ENCODE measurements at places on chromosomes 11 and 22.

GRCh38 chr11:61587541-61587941 lies 6.7 kb upstream of the SYT7 start:
- no peak for DNase-seq

DNA sequence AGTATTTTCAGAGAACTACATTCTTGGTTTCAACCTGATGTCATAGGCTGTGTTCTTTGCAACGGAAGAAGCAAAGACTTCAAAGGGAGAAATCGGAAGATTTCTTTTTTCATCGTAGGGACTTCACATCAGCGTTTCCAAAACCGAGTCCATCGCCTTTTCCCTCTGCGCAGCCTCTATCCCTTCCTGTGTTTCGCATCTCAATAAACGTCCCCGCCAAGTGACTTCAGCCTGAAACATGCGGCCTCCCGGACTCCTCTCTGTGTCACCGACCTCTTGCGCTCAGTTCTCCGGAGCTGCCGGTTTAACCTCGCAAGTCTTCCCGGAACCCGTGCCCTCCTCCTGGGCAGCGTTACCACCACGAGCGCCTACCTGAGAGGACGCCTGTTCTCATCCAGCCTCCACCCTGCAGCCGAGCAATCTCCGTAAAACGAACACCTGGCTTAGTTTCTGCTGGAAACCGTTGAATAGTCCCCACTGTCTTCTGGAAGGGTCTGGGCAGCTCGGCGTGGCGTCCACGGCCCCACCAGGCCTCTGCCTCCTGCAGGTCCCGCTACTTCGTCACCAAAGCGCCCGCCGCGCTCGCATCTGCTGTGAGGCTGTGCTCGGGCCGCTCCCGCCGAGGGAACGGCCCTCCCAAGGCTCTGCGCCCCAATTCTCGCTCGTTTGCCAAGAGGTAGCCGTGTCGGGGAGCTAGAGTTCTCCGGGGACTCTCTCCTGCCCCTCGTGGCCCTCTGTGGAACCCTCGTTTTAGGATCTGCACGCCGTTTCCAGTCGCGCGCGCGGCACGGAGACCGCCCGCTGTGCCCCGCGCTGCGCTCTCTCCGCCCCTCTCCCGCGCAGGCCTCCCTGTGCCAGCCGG lies at the start of gene GLB1L3:
Gene GLB1L3, plus strand, starts transcription at position 846 of the 862 bp plus-strand sequence. CDS start 362 bp downstream, outside the sequence.
- DNase-seq = peak; percentile 60

DNA sequence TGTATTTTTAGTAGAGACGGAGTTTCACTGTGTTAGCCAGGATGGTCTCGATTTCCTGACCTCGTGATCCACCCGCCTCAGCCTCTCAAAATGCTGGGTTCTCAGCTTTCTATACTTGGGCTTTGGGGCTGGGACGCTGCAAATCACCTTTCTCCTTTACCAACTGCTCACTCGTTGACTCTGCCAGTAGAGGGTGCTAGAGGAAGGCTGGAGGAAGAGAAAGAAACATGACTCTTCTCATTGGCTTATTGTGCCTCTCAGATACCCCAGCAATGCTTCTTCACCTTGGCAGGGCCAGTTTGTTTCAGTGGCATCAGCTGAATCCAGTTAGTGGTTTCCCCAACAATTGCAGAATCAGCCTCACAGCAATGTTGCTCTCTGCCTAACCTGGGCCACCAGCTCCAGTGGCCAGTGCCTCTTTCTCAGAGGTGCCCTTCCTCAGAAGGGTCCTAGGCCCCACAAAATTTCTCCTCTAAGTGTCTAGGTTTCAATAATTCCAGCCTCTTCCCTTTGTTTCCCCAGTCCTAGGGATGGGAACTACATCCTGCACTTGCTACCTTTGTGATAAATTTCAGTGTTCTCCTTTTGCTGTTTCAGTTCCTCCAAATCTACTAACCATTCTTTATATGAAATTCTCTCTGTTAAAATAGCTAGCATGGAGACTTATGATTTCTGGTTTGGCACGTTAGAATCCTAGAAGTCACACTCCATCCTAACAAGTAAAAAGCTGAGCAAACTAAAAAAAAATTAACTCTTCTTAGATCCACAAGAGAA lies 71.5 kb upstream of the VSTM5 start:
- no peak for DNase-seq

- no peak for DNase-seq
Measured at GRCh38 chr22:46064966-46065666, 85.2 kb upstream of the PPARA start.

GRCh38 chr11:104151404-104152204 lies 12.3 kb downstream of the PDGFD start:
- DNase-seq = no peak

- DNase-seq = no peak
Measured at GRCh38 chr11:114228435-114229411, 67.5 kb upstream of the NNMT start.

- DNase-seq = no peak
Measured at GRCh38 chr11:61946894-61947293, 3.3 kb upstream of the BEST1 start.

DNA sequence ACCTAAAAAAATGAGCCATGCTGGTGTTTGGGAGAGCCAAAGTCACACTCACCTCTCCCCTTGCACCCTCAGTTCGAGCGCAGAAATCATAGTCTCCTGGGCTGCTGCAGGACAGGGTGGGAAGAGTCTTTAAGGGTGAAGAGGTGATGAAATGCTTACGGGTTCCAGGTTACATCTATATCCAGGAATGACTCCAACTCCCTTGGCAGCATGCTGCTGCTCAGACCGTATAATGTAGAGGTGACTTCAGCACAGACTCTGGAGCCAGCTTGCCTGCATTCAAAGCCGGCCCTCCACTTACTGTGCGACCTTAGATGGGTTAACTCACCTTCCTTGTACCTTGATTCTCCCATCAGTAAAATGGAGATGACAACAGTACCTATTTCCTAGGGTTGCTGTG lies 17.3 kb upstream of the PKNOX2 start:
- no peak for DNase-seq

- no peak for DNase-seq
Measured at GRCh38 chr11:103994094-103994493, 42.3 kb upstream of the DDI1 start.

DNA sequence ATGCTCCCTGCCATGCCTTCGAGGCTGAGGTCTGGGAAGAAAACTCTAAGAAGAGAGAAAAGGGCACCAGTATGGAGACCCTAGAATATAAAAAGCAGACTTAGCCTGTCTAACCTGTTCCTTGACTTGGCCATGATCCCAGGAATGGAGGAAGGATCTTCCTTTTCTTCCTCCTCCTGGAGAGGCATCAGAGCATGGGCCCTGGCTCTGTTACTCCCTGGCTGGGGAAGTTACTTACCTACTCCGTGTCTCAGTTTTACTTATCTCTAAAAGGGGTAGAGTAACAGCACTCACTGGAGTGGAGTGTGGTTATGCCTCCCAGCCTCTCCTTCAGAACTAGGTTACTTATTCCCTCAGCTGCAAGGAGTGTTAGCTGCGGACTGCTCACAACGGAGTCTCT lies 55.2 kb upstream of the PHF21A start:
- no peak for DNase-seq

DNA sequence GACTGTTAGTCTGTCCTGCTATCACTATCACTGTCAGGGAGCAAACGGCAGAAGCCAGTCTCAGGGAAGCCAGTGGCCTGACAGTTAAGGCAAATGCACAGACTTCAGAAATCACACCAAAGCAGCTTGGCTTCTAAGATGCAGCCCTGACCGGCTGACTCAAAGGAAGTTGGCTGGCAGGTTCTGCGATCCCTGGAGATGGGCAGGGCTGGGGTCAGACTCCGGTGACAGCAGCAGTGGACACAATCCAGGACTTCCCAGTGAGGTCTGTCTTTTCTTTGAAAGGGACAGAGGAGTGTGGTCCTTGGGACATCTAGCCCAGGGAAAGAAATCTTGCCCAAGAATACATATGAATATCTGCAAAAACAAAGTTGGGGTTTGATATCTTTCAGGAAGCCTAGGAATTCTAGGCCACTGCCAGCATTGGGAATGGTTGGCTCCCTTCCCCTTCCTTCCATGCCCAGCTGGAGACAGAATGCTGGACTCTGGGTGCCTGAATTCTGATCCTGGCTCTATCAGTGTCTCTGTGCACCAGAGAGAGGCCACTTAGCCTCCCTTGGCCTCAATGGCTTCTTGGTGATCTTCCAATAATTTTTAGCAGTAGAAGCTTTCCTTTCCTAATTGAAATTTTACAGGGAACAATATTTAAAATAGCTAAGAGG lies 108.9 kb downstream of the KIRREL3 start:
- no peak for DNase-seq

DNA sequence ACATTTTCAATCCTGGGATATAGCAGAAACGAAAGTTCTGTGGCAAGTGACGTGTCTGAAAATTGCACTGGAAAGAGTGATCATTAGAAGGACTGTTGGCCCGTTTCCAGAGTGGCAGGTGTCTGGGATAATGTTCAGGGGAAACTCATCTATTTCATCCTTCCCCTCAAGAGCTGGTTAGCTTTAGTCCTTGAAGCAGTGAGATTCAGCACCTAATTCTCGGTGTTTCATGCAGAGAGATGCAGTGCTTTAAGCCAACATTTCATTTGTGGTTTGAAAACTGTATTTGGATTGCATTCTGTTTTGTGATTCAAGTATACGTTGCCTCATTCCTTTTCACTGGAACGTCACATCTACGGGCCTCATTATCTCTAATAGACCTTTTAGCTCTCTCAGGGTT lies 205.0 kb upstream of the RAG2 start:
- DNase-seq = no peak

- no peak for DNase-seq
Measured at GRCh38 chr11:114179234-114179941, 116.8 kb upstream of the NNMT start.

GRCh38 chr22:24037851-24038765 lies 27.0 kb downstream of the CABIN1 start:
- DNase-seq = no peak

- no peak for DNase-seq
Measured at GRCh38 chr11:8068605-8069221, 12.3 kb upstream of the TUB start.

DNA sequence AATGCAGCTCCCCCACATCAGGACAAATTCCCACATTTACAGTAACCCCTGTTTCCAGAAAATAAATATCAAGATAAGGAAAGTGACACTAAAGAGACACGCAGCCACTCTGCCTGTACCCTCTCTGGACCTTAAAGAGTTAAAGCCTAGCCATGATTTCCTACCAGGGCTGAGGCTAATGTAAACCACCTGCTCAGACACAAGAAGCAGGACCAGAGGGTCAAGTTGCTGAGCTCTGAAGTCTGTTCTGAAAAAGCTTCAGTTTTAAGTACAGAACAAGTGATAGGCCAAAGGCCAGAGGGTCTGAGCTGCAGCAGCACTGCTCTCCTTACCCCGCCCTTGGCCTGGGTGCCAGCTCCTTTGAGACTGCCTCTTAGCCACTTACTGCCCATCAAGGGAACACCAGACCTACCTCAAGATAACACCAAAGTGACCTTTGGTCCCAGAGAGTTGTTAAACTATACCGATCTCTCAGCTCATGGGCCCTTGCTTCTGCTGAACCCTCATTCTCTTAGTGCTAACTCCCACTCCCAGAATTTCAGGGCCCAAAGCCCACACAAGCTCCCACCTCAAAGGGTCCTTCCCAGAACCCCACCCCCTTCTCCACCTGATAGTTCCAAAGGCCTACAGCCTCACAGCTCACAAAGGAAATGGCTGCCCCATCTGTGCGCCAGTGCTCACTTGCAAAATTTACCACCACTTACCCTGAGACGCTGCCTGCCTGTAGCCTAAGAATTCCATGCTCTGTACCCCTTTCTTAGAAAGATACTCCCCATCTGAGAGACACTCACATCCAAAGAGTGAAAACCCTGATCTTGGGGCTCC lies 40.5 kb downstream of the IL18BP start:
- DNase-seq = no peak

GRCh38 chr11:86949995-86950660 lies 5.1 kb downstream of the FZD4 start:
- no peak for DNase-seq

- DNase-seq = no peak
Measured at GRCh38 chr22:49785841-49786471, 41.7 kb downstream of the BRD1 start.

GRCh38 chr11:98194611-98195010 lies 826.1 kb upstream of the CNTN5 start:
- no peak for DNase-seq

DNA sequence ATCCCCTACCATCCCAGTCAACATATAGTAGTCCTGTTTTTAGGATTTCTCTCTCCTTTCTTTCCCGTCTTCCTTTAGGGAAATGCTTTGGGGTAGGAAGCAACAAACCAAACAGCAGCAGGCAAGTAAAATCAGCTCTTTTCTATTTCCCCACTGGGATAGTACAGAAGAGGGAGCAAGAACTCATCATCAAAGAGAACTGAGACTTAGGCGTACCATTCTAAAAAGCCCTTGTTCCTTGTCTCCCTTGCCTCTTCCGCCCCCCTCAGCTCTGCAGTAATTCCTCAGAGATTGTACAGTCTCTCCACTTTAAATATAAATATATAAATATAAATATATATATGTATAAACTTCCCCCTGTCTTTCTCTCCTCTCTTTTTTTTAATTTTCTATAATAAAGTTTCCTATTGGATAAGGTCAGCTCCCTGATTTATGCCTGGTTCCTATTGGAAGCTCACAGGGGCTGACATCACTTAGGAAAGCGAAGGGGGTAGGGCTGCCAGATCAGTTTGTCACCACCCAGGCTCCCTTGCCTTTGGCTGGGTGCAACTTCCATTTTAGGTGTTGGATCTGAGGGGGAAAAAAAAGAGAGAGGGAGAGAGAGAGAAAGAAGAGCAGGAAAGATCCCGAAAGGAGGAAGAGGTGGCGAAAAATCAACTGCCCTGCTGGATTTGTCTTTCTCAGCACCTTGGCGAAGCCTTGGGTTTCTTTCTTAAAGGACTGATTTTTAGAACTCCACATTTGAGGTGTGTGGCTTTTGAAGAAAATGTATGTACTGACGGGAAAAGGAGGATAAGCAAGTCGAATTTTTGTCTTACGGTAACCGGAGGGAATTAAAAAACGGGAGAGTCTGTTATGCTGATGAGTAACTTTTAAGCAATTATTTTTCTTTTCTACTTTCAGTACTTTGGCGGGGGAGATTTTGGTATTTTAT lies at the start of gene CTNND1:
Gene CTNND1, plus strand, starts transcription at position 502 of the 934 bp plus-strand sequence. CDS start 29,677 bp downstream, outside the sequence.
- DNase-seq = no peak

GRCh38 chr11:122692444-122692843 lies 36.9 kb downstream of the UBASH3B start:
- DNase-seq = no peak

DNA sequence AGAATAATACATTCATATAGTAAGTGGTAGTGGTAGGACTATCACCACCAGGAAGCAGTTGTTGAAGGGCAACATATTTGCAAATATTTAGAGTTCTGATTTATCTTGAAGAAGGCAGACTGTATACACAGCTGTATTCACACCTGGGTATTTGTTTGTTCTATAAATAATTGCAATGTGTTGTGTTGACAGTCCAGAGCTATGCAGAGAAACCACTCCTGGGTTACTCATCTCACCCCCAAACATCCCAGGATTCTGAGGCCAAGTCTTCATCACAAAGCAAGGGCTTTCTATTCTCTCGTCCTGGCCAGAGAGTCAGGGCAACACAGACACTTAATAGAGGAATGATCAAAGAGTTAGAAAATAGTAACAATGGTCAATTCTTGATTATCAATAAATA lies 102.1 kb upstream of the FAT3 start:
- no peak for DNase-seq

Data from stimulated activated CD8-positive, alpha-beta memory T cell treated with anti-CD3 and anti-CD28 coated beads, Interleukin-2, amount 100 ng/mL, for 48 hours (primary cell).